Aorta (tissue), 5 donors: ENCODE measurements at places on chromosomes 4 and X. TPM values are rescaled to one million over a fixed set of nuclear protein-coding genes. Genes with fewer than 3 reads are reported as not detected.

GAGE12J gene
- not detected for total RNA-seq

TAF7L gene
- not detected for total RNA-seq

MAGEB1 gene
- not detected for total RNA-seq

CABS1 gene
- total RNA-seq = not detected

MAGEA11 gene
- not detected for total RNA-seq

RS1 gene
- total RNA-seq = not detected

GAGE12F gene
- total RNA-seq = not detected

ENPEP gene
- total RNA-seq = 4.8 TPM

INTU gene
- total RNA-seq = 12.1 TPM

ARX gene
- total RNA-seq = not detected

FGFRL1 gene
- total RNA-seq = 32.9 TPM

FAM241A gene
- 7.1 TPM for total RNA-seq

DMRTC1 gene
- total RNA-seq = not detected

MAGEA10 gene
- total RNA-seq = not detected

RGN gene
- total RNA-seq = 20.2 TPM

CT45A7 gene
- not detected for total RNA-seq

SPANXN4 gene
- not detected for total RNA-seq
